HS-27A (cell line): ENCODE measurements at places on chromosomes 2 and 18.

GRCh38 chr2:39435234-39435633 is 1.9 kb downstream of the MAP4K3 start:
- DNase-seq = no peak

DNA sequence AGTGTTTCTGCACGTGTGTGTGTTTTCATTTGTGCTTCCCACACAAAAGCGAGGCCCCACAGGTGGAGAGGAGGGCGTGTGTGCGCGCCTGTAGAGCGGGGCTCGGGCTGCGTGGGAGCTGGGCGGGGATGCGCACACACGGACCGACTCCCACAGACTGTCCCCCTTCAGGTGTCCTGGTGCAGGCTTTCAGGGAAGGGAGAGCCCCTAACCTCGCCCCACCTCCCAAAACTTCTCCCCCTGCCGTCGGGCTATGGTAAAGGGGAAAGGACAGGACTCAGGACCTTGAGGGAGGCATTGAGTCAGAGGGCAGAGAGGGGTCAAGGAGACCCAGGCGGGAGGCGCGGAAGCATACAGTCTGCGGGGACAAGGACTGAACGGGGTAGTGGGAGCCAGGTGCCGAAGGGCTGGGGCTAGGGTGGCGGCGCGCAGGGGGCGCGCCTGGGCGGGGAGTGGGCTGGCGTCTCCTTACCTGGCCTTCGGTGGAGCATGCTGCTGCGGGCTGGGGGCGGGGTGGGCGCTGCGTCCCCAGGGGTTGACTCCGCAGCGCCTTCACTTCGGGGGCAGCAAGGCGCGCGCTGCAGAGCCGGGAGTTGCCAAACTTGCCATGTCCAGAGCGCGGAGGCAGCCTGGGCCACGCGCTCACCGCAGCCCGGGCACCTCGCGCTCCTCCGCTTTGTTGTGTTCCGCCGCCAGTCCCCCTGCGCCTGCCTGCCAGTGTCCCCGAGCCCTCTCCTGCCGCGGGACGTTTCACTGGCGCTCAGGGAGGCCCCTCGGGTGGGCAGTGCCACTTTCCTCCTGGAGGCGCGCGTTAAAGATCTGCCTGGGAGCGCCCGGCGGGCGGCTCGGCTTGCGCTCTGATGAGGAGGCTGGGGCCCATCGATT is 302.0 kb downstream of the NCKAP5 start:
- no peak for DNase-seq

DNA sequence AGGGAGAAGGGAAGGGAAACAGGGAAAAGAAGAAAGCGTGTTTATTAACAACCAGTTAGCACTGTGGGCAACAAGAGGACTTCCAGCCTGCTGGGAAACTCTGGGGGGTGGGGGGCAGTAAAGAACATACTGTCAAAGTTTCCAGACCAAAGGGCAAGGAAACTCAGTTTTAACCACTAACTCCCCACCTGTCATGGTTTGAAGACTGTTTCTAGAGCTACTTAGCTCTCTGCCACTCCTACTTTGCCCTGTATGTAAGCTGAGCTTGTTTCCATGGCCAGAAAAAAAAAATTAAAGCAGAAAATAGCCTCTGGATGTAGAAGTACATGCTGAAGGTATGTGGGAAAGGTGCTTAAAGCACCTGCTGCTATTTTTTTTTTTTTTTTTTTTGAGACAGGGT is 11.0 kb upstream of the PTPN2 start:
- DNase-seq = no peak

- no peak for DNase-seq
These were observed 157.5 kb downstream of the FSIP2 start for GRCh38 chr2:185895828-185896693.

DNA sequence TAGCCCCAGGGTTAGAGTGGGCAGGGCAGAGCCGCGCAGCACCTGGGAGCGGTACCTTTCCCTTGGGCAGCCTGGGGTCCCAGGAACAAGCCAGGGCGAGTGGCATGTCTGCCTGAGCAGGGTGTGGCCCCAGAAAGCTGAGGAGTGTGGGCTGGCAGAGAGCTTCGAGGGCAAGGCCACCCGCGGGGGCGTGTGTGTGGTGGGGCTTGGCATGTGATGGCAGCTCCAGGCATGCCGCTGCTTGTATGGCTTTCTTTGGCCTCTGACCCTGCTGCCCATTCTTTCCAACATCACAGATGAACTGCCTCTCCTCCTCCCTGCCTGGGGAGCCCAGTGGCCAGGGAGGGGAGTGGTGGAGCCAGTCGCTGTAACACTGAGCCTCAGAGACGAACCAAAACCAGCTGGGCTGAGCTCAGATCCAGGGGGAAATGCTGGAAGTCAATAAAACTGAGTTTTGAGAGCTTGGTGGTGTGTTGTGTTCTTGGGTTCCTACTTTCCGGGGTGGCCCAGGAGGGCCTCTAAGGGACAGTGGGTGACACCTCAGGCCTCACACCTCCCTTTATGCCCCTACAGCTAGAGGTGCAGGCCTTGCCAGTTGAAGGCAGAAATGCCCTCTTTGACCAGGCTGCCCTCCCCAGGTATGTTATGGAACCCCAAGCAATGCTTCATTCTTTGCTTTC is 7.4 kb downstream of the DNAJB2 start:
- DNase-seq = no peak

DNA sequence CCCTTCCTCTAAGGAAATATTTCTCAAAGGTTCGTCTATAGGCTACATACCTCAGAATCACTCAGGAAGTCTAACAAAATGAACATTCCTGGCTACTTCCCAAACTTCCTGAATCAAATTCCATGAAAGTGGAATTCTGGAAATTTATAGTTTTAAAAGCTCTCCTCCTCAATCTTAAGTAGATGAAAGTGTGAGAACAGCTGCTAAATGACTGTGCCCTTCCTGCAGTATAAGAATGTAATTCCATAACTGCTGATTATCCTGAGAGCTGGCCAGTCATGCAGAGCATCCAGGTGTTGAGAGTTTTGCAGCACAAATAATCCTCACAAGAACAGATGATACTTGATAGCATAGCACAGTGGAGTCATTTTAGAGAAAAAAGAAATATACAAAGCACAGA is 265.0 kb downstream of the KCNJ3 start:
- DNase-seq = no peak
